ENCODE measurements at places on chromosomes 1 and 21.

DNA sequence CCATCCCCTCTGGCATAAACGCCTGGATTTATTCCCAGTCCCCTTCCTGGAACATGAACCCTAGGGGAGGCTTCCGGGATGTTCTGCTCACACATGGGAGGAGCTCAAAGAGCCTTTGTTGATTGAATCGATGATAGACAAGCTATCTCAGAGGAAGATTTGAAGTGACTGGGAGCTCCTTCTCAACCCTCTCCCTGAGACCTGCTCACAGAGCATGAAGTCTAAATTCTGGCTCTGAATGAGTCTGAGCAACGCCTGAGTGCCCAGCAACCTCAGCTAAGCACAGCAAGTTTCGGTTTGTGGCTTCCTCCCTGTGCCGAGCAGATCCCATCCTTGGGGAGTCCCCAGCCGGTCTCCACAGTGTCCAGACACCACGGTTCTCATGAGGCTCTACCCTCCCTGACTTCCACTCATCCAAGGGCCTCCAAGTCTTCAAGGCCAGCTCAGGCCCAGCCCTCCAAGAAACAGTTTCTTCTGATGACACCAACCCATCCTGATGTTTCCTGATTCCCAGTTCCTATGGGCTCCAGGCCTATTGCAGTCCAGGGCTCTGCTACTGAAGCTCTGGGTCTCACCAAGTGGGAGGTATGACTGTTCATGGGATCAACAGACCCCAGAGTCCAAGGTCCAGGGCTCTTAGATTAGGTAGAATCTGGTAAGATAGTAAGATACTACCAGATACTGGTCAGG lies 190.8 kb downstream of the DYRK1A start:
- no peak for DNase-seq

DNA sequence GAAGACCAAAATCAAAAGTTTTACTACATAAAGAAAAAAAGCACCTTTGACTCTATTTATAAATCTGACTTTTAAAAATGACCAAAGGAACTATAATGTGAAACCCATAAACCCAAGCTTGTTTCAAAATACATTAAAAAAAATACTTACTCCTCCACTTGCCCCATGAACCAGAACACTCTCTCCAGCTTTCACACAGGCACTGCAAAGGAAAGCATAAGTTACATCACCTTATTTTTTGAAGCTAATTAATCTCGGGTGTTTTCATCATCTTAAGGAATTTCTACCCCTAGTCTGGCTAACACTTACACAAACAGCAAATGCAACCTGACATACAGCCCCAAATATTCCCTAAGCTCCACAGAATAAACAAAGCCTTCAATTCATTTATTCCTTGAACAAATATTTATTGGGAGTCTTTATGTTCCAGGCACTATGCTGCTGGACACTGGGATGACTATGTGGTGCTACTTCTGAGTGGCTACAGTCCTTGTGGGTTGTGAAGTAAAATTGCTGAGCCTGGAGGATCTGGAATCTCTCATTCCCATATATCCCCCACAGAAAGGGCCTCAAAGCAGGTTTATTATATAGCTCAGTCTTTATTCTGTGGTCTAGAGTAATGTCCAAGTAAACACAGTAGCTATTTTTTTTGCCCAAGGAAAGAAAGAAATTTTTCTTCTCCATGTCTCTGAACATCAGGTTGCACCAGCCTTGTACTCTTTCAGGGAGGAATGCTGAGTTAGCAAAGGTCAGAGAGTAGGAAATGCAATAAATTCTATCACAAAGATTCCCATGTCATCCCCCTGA lies 18.2 kb downstream of the CRYZ start:
- no peak for DNase-seq

GRCh38 chr1:163440090-163440489 lies 118.3 kb downstream of the NUF2 start:
- DNase-seq = no peak

GRCh38 chr1:228047183-228047466 lies 35.4 kb upstream of the ARF1 start:
- DNase-seq = no peak

DNA sequence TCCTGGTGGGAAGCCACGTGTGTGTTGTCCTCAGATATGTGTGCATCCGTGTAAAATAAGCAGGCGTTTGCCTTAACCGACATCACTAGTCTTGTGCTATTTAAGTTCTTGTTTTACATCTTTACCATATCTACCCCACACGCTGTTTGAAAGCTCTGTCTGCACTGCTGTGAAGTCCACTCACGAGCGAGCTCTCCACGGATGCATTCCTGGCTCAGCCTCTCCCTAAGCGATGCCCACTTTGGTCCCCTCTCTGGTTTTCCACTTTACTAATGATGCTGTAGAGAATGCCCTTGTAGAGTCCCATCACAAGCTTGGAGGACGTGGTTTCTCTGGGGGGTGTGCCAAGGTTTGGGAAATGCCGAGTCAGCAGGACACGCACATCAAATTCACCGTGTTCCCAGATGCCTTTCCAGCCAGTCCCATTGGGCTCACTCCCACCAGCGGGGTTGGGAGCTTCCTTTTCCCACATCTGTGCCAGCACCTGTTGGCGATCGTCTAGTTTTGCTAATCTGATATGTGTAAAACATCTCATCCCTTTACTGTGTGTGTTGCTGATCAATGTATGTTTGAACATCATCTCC lies 43.8 kb downstream of the ACTL8 start:
- DNase-seq = peak; percentile 47

- DNase-seq = no peak
Measured at GRCh38 chr21:36550761-36551160, 70.8 kb upstream of the CLDN14 start.

DNA sequence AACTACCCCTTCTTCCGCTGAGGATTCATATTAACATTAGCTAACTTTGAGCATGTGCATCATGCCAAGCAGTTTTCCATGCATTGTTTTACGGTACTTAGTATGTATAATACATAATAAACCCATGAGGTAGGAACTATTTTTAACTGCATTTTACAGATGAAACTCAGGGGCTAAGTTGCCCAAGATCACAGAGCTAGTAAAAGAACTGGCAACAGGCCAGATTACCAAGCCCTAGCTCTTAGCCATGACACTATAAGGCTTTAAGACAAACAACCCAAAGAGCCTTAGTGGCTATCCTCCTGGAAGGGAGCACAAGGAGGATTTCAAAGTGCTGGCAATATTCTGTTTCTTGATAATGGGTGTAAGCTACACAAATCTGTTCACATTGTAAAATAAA lies 6.1 kb downstream of the AK2 start:
- no peak for DNase-seq

Data from activated CD8-positive, alpha-beta memory T cell treated with anti-CD3 and anti-CD28 coated beads for 24 hours (primary cell).